ENCODE measurements at places on chromosomes 4 and X.

GRCh38 chr4:36285784-36286480 is 4.5 kb downstream of the DTHD1 start:
- DNase-seq = no peak

- no peak for DNase-seq
Measured at GRCh38 chr4:7109169-7109568, 41.3 kb upstream of the GRPEL1 start.

DNA sequence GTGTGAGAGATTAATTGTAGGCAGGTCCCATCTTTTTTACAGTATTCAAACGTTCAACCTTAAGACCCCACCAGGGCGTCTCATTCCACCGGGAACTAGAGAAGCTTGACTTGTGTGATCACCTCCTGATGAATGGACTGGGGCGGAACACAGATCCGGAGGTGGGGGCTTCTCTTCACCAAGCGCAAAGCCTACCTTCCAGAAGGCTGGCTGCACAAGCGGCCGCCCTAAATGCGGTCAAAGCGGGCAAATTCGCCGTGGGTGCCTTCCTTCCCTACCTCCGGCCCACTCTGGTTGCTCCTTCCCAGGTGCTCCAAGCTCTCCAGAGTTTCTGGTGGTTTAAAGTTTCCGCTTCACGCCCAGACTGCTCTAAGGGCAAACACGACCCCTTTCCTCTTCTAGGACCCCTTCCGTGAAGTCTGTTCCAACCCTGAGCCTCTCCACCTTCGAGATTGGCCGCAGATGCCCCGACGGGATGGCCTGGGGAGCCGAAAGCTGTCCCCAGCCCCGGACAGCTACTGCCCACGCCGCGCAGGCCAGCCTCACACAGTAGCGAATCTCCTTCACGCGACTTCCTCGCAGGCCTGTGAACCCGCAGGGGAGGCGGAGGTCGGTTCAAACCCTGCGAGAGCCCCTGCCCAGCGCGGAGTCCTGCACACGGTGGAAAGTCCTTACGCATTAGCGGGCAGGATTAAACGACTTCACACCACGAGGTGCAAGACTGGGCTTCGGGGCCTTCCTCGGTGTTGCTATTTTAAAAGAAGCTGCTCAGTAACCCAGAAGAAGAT is 1.6 kb upstream of the WWC2 start:
- no peak for DNase-seq

DNA sequence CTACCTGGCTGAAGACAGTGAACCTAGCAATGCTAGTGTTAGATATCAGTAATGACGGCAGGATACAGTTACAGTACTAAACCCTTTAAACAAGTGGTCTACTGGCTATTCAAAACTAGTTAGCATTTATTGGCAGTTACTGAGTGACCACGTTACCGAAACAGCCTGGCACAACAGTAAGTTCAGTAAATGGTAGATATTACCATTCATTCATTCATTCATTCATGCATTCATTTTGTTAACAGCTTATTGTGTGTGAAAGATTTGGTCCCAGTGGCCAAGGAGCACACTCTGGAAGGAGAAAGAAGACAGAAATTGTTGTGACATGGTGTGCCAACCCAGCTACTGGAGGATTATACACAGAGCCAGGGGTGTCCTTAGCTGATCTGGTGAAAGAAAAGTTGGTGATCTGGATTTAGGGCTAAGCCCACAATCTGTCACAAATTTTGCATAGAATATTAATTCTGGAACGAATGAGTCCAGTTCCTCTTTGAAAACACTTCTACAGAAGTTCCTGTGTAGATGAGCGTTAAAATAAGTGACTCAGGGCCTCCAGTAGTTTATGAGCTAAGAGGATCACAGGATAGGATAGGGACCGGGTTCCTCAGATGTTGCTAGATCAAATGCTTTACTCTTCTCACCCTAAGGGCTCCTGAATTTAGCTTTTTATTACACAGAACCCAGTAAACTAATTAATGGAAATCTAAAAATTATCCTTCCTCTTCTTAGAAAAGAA is 179.1 kb downstream of the CBR4 start:
- DNase-seq = no peak

DNA sequence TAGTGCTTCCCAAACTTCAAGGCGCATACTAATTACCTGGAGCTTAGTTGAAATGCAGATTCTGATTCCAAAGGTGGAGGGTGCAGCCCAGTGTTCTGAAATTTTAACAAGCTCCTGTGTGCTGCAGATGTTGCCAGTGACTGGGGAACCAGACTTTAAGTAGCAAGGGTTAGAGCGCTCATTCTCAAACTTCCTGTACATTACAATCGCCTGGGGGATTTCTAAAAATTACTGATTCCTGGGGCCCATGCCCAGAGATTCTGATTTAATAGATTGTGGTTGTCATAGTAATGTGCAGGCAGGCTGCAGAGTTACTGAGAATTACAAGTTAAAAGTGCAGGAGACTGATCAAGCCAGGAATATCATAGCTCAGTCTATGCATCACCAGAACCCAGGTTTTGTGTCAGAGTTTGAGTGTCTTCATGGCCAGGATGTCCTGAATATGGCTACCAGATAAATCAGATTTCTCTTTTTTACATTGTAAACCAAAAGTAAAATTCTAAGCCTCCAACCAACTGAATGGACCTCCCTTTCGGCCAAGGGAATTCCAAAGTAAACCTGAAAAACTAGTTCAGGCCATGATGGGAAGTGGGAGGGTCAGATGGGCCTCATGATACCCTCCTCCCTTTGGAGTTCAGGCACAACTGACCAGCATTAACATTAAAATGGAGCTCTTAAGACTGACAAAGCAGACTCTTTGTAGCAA is 121.6 kb downstream of the ATXN3L start:
- no peak for DNase-seq

- no peak for DNase-seq
Measured at GRCh38 chrX:113743069-113743468, 840.8 kb upstream of the HTR2C start.

DNA sequence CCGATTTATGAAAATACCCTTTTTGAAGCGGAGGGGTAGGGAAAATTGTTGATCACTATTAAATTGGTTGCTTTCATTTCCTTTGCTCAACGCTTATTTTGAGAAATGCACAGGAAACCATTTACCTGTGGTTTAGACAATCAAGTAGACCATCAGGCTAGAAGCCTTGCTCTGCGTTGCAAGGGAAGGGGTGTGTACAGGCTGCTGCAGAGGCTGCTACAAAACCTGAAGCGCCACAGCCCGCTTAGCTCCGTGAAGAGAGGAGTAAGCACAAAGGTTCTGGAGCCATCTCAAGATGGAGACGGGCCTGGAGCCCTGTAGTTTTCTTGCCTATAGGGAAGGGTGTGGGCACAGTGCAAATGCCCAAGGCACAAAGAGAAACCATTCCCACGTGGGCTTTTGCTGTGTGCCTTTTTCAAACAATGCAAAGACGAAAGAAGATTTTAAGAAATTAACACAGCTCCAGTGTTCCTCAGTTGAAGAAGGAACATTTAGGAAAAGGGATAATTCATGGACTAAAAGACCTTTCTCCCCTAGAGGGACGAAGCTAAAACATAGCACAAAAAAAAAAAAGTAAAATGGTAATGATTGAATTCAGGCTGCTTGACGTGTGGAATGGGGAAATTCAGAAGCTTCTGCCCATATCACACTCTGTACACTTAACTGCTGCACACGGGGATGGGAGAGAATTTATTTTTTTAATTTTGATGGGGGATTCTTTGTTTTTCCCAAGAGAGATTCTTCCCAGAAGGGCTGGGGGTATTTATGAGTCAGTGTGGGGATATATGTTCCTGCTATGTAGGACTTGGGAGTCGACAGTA is 3.5 kb downstream of the TMSB4X start:
- peak; percentile 88 for DNase-seq

DNA sequence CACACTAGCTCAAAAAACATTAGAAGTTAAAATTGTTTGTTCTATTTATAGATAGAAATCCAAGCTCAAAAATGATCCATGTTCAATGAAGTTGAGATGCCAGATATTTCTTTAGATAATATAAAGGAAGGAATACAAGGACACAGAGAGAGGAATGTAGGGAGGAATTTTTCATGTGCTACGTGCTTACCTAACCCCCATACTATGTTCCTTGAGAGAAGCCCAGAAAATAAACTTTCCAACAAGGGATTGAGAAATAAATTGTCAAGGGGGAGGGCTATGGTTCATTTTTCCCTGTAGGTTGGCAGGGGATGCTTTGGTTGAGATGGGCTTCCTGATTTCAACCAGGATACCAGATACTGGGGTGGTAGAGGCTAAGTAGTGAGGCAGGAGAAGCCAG is 15.6 kb upstream of the ADH5 start:
- DNase-seq = peak; percentile 36

DNA sequence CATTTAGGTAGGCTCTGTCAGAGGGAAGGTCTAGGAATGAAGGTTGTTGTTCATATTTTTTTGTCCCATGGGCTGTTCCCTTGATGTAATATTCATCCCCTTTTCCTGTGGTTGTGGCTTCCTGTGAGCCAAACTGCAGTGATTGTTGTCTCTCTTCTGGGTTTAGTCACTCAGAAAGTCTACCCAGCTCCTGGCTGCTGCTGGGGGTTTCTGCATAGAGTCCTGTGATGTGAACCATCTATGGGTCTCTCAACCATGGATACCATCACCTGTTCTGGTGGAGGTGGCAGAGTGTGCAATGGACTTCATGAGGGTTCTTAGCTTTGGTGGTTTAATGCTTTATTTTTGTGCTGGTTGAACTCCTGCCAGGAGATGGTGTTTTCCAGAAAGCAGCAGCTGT is 122.8 kb downstream of the ZC4H2 start:
- DNase-seq = no peak

DNA sequence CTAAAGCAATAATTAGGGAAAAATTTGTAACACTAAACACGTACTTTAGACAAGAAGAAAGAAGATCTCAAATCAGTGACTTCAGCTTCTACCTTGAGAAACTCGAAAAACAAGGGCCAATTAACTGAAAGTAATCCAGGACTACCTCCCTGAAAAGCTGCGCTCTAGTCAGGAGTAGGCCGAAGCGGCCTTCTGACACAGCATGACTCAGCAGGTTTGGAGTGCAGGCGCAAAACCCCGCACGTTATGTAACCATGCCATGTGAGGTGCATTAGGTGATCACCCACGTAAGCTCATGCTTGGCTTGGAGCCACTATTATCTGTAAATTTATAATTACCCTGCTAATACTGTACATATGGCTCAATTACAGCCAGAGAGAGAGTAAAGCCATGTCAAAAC is 52.8 kb upstream of the CCDC149 start:
- DNase-seq = no peak

DNA sequence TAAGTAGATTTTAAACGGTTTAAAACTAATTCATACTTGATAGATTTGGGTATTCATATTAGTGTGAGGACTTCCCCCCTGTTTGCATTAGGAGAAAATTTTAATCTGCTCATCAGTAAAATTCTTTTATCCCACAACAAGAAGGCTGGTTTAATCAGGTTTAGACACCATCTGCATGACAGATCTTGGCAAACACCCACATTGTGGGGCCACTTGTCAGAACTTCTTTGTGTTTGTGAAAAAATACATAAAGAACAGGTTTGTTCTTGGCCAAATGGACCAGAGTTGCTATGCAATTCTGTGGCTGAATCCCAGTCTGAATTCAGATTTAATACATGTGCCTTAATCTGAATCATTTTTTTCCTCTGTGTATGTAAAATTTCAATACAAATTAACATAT is 121.1 kb downstream of the REPS2 start:
- no peak for DNase-seq

- DNase-seq = no peak
Measured at GRCh38 chr4:122896270-122896669, 26.1 kb downstream of the NUDT6 start.

DNA sequence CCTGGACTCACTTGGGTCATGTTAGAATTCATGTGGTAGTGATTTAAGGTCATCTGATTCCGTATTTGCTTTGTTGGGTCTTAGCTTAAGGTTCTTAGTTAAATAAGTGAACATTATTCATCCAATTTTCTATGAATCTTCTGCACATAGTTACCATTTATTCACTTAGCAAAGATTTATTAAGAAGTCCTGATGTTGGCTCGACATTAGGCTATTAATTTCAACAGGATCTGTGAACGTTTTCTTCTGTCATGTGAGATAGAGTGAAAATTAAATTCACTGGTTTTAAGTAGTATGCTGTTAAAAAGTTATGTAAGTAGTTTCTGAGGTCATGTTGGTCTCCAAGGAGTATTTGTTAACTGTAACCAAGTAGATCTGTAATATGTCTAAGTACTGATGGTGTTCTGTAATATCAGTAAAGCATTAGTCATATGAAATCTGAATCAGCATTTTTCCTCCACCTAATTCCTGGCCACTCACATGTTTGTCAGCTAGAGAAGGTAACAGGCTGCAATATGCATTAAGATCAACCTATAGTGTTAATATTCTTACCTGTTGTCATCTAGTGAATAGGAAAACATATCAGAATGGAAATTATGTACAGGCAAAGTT is 155.6 kb downstream of the PCDH7 start:
- DNase-seq = peak; percentile 38

- no peak for DNase-seq
Measured at GRCh38 chrX:18616688-18617406, 55.1 kb downstream of the RS1 start.

DNA sequence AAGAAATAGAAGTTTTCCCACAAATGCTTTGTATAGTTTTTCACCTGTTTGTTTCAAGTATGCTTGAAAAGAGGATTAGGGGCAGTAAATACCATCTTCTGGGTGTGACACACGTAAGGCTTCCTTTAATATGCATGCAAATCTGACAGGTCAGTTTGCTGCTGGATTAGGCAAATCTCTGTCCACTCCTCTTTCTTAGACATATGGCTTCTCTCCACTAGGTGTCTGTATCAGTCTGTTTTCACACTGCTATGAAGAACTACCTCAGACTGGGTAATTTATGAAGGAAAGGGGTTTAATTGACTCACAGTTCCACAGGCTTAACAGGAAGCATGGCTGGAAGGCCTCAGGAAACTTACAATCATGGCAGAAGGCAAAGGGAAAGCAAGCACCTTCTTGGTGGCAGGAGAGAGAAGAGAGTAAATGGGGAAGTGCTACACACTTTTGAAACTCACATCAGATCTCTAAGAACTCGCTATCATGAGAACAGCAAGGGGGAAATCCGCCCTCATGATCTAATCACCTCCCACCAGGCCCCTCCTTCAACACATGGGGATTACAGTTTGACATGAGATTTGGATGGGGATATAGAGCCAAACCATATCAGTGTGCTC is 66.9 kb downstream of the TAB3 start:
- DNase-seq = no peak

DNA sequence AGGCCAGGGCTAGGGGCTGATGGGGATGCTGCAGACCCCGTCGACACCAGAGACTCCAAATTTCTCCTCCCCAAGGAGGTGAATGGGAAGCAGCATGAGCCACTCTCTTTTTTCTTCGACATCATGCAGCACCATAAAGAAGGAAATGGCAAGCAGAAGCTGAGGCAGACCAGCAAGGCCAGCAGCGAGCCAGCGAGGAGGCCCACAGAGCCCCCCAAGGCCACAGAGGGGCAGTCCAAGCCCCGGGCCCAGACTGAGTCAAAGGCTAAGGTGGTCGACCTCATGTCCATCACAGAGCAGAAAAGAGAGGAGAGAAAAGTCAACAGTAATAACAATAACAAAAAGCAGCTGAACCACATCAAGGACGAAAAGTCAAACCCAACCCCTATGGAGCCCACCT is 56.1 kb downstream of the TNIP2 start:
- no peak for DNase-seq
